ENCODE measurements at places on chromosomes 12 and 14.

DNA sequence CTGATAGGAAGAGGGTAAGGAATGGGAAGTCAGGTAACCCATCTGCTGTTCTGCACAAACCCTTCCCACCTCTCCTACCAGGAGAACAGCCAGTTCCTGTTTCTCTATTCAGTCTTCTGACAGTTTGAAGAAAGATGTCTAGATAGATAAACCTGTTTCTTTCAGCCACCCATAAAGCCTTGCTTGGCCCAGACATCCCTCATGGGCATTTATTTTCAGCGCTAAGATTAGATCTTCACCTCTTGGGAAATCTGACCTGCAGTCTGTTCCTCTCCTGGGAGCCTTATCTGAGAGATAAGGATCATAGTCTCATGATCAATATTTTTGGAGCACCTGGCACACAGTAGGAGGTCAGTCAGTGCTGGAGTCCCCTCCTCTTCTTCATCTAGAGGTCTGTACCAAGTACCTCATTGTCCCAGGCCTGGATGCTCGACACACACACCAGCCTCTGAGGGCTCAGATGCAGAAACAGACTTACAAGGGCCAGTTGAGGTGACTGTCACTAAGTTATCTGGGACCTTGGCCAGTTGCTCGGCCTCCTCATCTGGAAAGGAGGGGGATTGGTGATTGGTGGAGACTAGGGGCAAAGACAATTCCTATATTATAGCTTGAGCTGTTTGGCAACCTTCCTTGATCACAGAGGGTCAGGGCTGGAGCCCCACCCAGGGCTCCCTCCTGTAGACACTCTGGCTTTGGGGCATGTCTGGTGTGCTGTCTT is 18.2 kb downstream of the ACVRL1 start:
- DNase-seq, result no peak

DNA sequence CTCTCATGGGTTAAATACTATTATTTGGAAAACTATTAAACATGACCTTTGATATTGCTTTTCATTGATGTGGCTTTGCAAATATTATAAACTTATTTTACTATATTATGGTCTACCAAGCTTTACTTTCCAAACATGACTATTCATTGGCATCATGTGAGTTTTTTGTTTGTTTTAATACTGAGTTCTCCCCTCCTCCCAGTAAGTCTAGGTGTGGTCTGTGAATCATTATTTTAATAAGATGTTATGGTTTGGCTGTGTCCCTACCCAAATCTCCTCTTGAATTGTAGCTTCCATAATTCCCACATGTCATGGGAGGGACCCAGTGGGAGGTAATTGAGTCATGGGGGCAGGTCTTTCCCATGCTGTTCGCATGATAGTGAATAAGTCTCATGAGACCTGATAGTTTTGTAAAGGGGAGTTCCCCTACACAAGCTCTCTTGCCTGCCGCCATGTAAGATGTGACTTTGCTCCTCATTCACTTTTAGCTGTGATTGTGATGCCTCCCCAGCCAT is 80.0 kb downstream of the BORCS5 start:
- no peak for DNase-seq

DNA sequence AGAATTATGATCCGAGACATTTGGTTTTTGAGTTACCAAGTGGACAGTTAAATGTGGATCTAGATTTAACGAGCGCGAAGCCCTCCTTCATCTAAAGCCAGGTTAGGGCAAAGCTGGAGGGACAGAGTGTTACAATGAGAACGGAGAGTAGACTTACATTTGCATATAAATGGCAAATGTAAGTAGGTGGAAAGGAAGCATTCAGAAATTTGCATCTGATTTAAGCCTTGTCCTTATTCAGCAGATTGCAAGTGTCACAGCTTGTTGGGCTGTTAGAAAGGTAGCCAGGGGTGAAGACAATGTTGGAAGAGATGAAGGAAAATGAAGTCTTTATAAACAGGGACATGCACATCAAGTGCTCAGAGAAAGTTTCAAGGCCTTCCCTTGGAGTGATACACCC is 806.2 kb downstream of the GALC start:
- DNase-seq, result no peak

DNA sequence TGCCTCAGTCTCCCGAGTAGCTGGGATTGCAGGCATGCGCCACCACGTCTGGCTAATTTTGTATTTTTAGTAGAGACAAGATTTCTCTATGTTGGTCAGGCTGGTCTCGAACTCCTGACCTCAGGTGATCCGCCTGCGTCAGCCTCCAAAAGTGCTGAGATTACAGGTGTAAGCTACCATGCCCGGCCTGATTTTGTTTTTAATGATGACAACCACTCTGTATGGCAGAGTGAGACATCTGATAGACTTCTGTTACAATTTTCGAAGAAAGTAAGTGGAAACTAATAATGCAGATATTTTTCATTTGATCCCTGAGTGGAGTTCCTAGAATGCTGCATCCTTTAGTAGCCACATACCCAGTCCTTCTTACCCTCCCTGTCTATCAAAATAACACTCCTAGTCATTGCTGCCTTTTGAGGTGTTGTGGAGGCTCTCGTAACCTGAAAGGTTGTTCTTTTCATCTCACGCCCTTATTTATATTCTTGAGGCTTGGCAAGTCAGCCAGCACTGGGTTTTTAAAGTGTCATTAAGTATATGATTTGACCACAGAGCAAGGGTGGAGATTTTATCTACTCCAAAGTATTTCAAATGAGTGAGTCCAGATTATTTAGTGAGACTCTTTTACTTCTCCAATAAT is 5.9 kb upstream of the EID3 start:
- no peak for DNase-seq

DNA sequence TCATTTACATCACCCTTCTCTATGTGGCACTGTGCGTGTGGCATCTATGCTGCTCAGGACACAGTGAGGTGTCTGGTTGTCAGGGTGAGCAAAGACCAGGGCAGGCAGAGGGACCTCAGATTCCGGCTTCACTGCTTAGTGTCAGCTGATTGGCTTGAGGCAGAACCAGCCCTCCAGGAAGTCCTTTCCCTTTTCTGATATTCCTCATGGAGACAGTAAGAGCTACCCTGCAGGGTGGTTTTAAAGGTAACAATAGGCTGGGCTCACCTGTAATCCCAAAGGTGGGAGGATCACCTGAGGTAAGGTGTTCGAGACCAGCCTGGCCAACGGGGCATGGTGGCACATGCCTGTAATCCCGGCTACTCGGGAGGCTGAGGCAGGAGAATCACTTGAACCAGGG is 129.3 kb upstream of the AMIGO2 start:
- no peak for DNase-seq

GRCh38 chr14:88128816-88129215 is 123.9 kb downstream of the GPR65 start:
- no peak for DNase-seq

- no peak for DNase-seq
Measured at GRCh38 chr12:108235197-108235984, 103.7 kb downstream of the CMKLR1 start.

Measured in D721Med (cell line).